ENCODE measurements at places on chromosomes 2 and 18.

DNA sequence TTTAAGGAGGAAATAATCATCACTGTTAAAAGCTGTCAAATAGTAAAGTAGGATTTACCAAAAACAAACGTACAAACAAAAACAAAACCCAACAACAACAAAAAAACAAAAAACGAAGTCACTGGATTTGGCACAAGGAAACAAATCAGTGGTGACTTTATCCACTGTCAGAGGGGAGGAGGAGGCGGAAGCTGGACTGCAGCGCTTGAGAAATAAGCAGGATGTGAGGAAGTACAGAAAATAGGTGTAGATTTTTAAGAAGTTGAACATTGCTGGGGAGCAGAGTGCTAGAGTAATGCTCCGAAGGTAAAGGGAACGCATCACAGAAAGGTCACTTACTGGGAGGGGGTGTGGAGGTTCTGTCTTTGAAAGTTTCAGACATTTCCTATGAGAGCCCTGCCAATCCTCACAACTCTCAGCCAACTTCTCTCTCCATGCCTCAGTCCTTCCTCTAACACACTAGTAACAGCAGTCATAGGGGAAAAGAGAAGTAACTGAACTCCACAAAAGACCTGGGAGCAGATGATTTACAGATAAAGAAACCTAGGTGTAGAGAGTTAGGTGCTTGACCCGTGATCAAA, 220.2 kb upstream of the SMAD7 start:
- no peak for DNase-seq

DNA sequence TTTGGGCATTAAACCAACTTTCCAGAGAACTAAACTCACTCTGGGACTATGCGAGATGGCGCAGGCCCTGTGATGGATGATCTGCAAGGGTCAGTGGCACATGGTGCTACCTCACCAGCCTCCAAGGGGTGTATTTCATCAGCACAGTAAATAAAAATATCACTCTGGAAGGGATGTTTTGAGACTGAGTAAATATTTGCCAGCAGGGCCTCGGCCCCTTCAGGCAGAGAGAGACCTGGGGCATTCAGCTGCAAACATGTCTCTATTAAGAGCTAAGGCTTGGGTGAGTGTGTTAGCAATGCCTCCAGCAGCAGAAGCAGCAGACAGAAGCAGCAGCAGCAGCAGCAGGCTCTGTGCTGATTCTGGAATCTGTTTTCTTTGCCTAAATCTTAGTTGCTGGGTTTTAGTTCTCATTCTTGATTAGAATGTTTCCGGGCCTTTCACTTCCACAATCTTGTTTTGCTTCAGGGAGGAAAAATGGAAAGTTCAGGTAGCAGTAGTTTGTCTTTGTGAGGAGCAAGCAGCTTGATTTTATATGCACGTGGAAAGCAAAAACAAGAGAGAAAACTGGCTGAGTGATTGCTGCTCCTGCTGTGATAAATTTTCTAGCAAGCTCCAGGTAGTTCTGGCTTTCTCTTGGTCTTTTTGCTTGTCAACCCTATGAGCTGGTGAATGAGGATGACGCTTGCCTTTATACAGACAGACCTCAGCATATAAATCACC, 18.6 kb downstream of the ADCYAP1 start:
- no peak for DNase-seq

GRCh38 chr2:106185475-106186184, 8.5 kb downstream of the UXS1 start:
- DNase-seq, result no peak

DNA sequence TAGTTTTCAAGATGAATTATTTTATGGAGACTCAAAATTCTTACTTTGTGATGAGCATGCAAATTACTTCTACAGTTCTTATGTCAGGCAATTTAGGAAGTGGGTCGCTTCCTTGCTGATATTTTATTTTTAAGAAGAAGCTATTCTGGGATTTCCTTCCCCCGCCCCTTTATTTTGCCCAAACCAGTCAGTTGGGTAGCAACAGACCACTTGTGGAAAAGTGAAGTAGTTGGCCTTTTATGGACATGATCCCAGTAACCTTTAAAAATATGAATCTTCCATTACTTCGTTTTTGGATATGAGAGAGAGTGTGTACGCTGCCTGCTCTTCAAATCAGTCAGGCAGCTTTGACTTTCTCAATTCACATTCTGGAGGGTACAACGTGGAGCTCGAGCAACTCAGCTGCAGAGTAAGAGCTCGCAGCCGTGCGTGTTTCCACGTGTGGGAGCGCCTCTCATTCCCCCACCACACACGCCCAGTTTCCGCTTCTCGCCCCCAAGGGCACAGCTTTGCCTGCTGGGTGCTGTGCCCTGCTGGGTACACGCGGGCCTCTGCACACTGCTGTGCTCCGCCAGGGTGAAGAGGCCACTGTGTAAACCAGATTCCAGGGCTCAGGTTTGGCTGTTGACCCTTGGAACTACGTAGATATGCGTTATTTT, 92.6 kb downstream of the ITGB1BP1 start:
- no peak for DNase-seq

Measured in AG08396 (cell line).